ENCODE measurements at places on chromosomes 16 and 17.

DNA sequence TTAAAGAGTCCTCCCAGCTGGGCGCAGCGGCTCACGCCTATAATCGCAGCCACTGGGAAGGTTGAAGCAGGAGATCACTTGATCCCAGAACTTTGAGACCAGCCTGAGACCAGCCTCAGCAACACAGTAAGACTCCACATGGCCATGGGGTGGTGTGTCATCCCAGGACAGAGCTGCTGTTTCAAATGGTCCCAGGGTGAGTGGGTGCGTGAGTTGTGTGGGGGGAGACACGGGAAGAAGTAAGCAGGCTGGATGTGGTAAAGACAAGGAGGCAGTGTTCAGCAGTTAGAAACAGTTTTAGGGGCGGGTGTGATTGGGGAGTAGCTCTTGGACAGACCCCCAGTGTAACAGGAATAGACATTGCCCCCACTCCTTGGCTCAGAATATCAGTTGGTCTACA is 3.8 kb downstream of the SHPK start:
- DNase-seq, result no peak

DNA sequence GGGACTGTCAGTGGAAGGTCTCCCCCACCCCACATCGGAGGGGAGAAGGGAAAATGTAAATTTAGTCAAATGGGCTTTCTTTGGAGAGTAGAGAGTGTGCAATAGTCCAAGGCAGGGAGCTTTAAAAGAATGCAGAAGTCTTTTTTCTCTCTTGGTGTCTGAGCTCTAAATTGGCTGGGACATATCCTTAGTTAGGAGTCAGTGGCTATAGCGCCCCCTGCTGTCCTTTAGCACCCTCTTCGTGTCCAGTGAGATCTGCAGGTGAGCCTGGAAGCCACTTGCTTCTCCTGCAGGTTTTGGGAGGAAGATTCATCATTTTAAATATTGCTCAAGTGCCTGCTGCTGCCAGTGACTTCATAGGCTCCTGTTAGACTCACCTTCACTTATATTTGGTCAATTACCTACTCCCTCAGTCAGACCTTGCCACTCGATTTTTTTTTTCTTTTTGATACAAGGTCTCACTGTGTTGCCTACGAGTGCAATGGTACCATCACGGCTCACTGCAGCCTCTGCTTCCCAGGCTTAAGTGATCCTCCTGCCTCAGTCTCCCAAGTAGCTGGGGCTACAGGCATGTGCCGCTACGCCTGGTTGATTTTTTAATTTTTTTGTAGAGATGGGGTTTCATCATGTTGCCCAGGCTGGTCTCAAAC is 174.8 kb downstream of the PRKCB start:
- no peak for DNase-seq

DNA sequence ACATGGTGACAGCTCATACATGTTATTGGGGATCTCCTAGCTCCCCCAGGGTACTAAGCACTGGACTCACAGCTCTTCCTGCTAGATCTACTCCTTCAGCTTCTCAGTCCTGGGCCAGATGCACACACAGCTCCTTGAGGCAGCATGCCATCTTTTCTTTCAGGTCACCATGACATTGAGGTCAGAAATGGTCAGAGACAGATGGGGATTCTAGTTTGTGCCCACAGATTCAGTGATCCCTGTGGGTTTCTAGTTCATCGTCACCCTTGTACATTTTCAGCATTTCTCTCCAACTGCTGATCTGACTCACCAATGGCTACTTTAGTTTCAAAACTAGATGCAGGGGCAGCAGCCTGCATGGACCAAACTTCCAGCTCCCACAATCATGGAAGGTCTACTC is 560.7 kb upstream of the PSMD7 start:
- DNase-seq, result no peak

DNA sequence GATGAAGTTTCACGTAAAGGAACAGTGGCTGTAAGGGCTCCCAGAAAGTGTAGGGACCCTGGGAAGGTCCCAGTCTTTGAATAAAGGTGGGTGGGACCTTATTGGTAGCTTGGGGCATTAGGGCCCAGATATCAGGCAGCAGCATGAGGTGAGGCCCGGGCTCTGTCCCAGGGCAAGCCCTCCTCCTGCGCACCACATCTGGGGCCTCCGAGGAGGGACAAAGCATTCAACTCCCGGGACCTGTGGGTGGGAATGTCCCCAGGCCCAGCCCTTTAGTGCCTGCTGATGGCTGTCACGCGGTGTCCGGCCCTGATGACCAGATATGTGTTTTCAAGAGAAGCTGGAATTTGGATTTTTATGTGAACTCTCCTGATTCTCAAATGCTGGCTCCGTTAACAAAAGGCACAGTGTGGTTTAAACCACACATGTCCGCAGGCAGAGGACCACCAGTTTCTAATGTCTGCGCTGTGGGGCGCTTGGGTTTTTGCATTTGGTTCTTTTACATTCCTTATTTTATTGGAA is 30.4 kb downstream of the RAI1 start:
- DNase-seq, result no peak

DNA sequence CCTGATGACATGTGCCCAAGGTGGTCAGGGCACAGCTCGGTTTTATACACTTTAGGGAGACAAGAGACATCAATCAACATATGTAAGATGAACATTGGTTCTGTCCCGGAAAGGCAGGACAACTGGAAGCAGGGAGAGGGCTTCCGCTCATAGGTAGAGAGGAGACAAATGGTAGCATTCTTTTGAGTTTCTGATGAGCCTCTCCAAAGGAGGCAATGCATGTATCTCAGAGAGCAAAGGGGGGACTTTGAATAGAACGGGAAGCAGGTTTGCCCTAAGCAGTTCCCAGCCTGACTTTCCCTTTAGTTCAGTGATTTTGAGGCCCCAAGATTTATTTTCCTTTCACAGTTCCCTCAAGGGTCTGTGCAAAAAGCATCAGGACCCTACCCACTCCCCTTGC is 172.4 kb upstream of the TNRC6C start:
- DNase-seq, result no peak

GRCh38 chr17:19987897-19988296 is 10.3 kb upstream of the AKAP10 start:
- DNase-seq, result no peak
